ENCODE measurements at places on chromosomes 2 and 18. TPM values are rescaled to one million over a fixed set of nuclear protein-coding genes. Genes with fewer than 3 reads are reported as not detected.
A peak's percentile ranks its signal among the peaks of the same experiment; 100 is the strongest.

Gene GPR39
- polyA plus RNA-seq = 0.20 TPM

Gene MGAT4A
- polyA plus RNA-seq = 3.8 TPM

Gene SERPINB5
- polyA plus RNA-seq = not detected

Gene DSG2
- 4.9 TPM for polyA plus RNA-seq

Gene CPS1
- 0.99 TPM for polyA plus RNA-seq

Gene TMEM163
- polyA plus RNA-seq = 0.86 TPM

Gene KCNIP3
- 7.9 TPM for polyA plus RNA-seq

Gene FBLN7
- polyA plus RNA-seq = 9.2 TPM

Gene SLC5A7
- 0.09 TPM for polyA plus RNA-seq

Gene SCN3A
- polyA plus RNA-seq = 0.53 TPM

Gene INO80C
- 27.5 TPM for polyA plus RNA-seq

Gene KIF5C
- polyA plus RNA-seq = 1.6 TPM

Gene SYT4
- not detected for polyA plus RNA-seq

DNA sequence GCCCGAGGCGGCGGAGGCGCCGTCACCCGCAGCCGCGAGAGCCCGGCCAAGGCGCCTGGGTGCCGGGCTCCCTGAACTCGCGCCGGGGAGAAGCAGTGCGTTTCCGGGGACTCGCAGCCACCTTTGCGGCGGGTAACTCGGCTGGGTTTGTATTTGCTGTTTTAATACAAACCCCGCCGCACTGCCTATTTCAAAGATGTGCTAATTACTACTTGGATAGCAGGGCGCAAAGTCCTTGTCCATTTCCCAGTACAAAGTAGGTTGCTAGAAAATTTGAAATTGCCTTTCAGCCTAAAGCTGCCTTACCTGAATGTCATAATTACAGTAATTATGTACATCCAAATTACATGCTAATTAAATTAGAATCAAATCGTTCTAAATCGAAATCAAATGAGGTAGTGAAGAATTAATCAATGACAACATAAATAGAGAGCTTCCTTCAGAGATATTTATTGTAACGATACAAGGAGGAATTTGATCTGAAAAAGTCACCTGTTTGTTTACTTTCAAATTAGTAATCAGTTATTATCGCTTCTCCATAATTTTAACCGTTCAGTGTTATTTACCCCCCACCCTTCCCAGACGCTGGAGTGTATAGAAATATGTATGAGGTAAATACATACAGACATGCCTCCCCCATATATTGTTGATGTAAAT is 8.1 kb downstream of the SP9 start:
- DNase-seq = no peak

- no peak for DNase-seq
Observed at GRCh38 chr2:9653485-9654271, 22.9 kb upstream of the YWHAQ start.

DNA sequence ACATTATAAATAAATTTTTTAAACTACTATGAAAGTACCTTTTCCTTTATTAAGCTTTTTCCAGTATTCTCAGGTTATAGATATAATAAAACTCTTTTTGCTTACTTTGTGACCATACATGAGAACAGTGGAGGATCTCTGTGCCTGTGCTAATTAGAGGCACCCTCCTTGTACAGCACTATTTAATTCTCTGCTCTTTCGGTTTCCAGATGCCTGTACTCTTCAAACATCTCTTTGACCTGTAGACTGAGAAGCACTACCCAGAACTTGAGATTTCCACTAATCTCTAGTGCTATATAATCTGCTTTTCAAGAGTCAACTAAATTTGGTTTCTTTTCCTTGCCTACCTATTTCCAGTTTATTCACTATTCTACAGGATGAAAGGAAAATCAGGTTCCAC is 131.1 kb downstream of the GULP1 start:
- DNase-seq = no peak

DNA sequence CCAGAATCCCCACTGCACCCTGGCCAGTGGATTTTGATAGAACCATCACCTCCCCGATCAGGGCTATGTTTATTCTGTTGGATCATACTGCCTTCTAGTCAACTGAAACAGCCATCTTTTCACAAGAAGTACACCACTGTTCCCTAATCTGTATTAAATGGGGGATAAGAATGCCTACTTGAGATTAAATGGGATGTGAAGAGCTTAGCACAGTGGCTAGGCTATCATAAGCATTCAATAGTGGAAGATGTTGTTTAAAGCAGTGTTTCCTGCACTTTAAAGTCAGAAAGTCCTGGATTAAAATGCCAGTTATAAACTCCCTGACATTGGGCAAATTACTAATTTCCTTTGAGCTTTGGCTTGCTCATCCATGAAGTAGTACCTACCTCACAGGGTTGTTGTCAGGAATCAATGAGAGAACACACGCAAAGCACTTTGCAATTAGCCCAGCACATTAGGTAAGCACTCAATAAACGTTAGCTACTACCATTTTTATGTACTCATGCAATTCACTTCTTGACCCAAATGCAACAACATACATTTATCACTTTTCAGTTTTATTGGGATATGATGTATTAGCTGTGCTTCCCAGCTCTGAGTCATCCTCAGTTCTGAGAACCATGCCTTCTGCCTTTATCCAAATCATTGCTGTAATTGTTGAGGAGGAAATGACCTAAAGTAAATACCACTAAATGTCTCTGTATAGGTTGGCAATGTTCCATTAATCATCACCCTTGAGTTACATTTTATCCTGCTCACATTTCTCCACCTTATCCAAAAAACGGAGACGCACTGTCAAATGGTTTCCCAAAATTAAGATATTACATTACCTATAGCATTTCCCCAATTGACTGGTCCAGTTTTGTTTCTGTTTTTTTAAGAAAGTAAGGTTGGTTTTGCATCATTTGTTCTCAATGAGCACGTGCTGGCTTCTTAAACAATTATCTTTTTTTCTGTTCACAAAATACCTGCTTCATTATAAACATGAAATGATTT is 2.1 kb downstream of the TMEM247 start:
- DNase-seq = no peak

GRCh38 chr18:61957801-61958516 is 65.2 kb upstream of the RNF152 start:
- DNase-seq = no peak

DNA sequence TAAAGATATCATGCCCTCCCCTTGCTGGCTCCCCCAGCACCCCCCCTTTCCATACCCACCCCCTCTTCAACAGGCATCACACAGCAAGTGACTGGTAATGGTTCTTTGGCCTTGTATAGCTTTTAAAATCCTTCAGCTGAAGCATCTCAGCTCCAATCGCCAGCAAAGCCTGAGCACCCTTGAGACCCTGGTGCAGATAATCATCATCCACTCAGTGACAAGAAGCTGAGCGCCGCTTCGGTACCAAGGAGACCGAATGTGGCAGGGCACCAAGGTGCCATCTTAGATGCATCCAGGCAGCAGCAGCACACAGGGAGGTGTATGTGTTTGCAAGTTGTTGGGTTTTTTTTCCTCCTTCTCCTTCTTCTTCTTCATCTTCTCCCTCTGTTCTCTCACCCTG is 232.7 kb downstream of the BCL11A start:
- DNase-seq = no peak

DNA sequence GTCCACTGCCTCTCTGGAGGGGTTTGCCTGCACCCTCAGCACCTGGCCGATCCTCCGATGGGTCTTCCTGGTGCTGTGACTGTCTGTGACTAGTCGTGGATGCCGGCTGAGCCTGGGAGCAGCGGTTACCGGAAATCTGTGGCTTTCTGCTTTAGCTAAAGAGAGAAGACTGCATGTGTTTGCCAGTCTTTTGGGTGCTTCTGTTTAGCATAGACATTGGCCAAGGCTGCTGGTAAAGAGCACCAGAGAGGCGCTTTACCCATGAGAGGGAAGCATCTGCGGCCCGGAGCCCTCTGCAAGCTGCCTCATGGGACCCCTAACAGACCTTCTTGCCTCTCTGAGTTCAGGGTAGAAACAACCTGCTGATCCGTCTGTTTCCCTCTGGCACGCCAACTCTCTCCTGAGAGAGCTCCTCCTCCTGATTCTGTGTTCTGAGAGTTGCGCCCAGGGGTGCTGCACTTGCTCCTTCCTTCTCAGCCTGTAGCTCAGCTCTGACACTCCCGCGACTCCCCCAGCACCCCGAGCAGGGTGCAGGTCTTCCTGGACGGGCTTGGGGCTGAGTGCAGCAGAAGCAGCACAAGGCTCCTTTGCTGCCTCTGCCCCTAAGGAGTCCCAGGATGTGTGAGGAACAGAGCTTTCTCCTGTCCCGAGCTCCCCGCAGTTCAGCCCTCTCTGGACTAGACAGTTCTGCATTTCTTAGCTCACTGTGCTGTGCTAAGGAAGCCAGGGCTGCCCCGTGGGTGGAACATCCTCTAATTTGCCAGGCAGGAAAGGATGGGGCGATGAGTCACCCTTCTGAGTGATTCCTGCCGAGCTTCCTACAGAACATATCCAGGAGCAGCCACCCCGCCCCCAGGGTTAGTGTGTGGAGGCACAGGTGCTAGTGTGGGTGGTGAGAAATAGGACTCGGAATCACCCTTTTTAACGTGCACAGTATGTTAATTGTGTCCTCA is 203.2 kb downstream of the SH3RF3 start:
- DNase-seq = no peak

- no peak for DNase-seq
Observed at GRCh38 chr2:185130685-185131084, 532.4 kb downstream of the ZNF804A start.

GRCh38 chr18:61551586-61551985 is 218.4 kb downstream of the CDH20 start:
- peak; percentile 51 for DNase-seq

- DNase-seq = no peak
Observed at GRCh38 chr18:23247331-23247730, 112.0 kb downstream of the CABLES1 start.

- DNase-seq = no peak
Observed at GRCh38 chr18:9737472-9738121, 29.5 kb downstream of the RAB31 start.

- DNase-seq = no peak
Observed at GRCh38 chr18:35592298-35592697, 10.8 kb downstream of the GALNT1 start.
